ENCODE measurements at places on chromosomes 2 and 18.

DNA sequence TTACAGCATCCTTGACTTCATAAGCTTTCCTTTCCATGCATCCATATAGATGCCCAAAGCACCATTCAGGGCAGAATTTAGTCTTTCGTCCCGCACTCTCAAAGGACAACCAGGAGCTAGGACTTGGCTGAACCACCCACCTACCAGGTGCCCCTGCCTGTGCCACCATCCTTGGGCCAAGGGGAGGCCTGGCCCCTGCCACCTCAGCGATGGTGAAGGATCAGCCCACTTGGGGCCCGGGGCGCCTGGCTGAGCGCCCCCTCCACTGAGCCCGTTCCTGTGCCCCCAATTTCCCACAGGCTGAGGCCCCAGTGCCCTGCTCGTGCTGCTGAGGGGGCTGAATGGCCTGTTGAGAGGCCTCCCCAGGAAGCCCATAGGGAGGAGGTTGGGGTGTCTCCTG is 33.3 kb upstream of the ALPP start:
- no peak for DNase-seq

DNA sequence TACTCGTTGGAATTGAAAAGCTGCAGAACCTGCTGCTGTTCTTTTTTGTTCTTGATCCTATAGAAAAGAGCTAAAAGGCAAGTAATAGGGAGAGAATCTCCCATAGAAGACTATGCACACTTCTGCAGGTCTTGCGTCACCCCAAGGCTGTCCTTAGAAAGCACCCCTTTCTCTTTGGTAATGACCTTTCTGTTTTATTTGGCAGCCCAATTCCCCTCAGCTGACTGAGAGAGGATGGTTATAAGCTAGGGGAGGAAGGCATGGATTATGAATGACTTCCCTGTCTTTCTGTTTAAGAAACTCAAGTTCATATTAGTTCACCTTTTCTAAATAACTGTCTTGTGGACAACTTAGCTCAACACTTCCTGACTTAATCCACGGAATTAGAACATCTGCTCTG is 122.9 kb downstream of the TXNL1 start:
- DNase-seq, result no peak

- no peak for DNase-seq
These were observed 55.7 kb downstream of the GLI2 start for GRCh38 chr2:120791243-120791961.

DNA sequence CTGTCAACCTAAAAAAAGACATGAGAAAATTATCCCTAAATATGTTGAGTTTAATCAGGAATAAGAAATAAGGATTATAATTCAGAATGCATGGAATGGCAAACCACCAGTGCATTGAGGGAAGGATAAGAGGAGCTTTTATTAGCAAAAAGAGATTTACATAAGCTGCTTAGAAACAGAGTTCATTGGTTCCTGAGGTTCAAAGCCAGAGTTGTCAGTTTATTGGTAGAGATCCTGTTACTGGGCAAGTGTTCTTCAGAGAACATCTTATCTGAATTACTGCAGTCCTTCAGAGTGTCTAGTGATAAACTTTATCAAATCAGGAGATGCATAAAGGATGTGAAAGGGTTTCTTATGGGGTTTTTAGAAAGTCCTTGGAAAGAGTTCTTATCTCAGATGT is 76.0 kb upstream of the MEX3C start:
- DNase-seq, result no peak

DNA sequence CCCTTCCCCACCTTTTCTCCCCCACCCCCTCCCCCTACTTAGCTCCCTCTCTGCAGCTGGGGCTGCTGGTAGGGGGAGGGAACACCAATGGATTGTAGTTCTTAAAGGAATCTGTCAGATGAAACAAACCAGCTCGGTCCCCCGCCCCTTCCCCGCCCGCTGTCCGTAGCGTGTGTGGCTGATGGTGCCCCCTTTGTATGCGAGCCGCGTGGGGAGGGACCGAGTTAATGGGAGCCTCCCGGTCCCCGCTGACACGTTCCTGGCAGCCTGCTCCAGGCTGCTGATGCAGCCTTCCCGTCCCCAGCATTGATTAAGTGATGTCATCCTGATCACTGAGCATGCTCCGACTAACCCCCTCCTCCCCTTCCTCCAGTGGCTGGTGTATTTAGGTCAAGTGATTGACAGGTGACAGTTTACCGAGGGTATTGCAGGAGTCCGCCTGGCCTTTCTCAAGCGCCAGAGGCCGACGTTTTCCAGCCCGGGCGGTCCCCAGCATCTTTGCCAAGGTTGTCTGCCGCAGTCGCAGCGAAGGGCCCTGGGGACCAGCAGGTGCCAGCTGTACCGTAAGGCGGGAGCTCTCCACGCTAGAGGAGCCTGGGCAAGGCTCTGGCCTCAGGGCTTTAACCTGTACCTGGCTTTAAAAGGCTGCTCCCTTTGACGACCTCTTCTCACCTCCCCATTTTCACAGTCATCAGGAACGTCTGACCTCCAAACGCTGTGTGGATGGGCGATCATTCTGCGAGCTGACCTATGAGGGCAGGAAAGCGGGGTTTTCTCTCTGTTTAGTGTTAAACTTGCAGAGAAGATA is 1.8 kb downstream of the KIF5C start:
- DNase-seq, result peak; percentile 45

DNA sequence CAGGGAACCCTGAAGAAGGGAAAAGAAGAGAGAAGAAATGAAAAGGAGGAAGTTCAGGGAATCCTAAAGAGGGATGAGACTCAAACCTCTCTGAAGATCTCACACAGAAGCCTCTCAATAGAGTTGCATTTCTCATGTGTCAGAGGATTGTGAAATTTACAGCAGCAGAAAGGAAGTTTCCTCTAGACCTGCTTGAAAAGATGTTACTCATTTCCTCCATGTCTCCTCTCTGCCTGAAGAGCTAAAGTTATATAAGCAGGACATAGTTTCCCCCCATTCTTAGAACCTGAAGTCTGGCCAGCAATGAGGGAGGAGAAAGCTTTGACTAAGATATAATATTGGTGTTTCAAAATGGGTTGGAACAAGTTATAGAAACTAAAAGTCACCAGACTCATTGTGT is 1155.6 kb downstream of the LRP1B start:
- DNase-seq, result no peak

- no peak for DNase-seq
These were observed 179.9 kb upstream of the FN1 start for GRCh38 chr2:215615803-215616174.

GRCh38 chr2:109349503-109350465 is 220.8 kb downstream of the SH3RF3 start:
- no peak for DNase-seq

DNA sequence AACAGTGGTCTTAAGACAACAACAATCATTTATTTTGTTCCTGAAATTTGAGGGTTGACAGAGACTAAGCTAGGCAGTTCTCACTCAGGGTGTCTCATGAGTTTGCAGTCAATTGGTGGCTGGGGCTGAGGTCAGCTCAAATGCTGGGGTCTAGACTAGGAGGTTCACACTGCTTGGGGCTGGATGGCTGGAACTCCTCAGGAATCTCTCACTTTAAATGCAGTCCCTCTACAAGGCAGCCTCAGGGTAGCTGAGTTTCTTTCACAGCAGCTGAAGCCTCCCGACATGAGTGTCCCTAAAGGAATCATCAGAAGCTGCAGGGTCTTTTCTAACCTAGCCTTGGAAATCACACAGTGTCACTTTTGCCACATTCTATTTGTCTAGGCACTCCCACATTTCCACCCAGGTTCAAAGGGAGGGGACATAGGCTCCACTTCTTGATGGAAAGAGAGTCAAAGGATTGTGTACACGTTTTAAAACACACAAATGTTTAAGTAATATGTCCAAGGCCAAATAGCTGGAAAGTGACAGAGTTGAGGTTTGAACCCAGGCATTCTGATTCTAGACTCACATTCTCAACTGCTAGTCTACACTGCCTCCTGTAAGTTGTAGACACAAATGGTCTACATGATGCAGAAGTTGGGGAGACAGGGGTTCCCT is 133.8 kb downstream of the ZFP36L2 start:
- no peak for DNase-seq

- DNase-seq, result no peak
These were observed 80.0 kb downstream of the SOWAHC start for GRCh38 chr2:109694190-109694589.

- no peak for DNase-seq
These were observed 154.2 kb upstream of the CCDC195 start for GRCh38 chr2:224870341-224870740.

- DNase-seq, result no peak
These were observed 5.4 kb downstream of the CXCR4 start for GRCh38 chr2:136112317-136113208.

DNA sequence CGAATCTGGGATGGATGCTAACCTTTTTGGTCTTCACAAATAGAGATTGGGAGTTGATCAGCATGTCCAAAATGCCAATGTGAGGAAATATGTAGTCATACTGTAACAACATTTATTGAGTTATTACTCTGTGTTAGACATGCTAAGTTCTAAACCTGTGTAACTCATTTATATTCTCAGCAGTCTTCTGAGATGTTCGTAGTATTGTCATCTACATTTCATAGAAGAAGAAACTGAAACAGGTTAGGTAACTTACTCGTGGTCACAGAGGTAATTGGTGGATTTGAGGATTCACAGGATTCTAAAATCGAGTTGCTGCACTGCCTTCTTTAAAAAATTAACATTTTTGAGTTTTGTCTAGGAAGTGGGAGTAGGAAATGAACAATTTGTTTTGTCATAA is 162.1 kb downstream of the UBE2E3 start:
- no peak for DNase-seq

DNA sequence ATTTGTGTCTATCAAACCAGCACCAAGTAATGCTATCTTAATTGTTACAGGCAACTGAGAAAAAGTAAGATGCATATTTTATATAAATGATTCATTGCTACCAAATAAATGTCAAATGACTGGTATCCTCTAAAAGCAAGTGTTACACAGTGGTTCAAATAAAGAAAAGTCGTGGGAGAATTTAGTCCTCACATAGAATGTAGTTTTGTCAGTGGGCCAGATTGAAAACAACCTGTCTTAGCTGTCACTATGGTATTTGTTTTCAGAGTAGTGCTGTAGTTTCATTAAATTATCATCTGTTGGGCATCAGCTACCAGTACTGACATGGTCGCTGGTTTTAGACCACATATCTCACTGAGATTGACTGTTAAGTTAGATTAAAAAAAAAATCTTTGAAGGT is 10.2 kb upstream of the EIF2AK3 start:
- no peak for DNase-seq

DNA sequence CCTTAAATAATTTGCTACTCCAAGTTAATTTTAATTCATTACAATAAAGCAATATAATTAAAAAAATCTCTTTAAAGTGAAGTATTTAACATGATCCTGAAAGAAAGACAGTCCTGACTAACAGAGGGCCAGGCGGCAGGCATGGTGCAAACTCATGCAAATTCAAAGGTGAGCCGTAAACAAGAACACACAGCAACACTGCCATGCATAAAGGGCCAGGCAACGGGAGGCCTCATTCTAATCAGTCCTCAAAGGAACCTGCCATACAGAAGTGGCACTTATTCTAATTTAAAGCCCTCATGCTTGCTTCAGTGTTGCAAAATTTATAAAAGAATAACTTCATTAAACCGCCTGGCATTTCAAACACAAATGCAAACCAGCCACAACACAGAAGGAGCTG is 277.0 kb downstream of the ZNF521 start:
- no peak for DNase-seq
